Posterior cingulate gyrus (tissue), 11 donors: ENCODE measurements at places on chromosomes 12 and 14.

DNA sequence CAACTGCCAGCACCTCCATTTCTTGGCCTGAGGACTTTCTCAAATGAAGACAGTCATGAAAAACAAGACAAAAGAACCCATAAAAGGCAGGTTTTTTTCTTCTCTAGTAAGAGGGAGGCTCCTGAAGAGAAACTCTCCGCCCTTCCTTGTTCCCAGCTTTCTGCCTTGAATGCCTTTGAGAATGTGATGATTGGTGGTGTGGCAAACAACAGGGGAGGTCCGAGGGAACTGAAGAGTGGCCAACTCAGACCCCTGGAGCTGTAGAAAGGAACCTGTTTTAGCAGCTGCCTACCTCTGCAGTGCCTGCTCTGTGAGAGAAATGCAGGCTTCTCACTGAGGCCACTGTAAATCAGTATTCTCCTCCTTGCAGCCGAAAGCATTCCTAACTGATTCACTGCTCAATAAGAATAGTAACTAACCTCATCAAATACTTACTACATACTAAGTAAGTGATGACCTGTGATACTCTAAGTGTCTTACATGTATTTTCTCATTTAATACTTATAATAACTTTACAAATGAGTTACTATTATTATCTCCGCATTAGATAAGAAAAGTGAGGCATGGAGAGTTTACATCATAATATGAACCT, 16.7 kb upstream of the ERC1 start:
- no peak for DNase-seq

GRCh38 chr12:93201990-93202389, 175.7 kb upstream of the NUDT4 start:
- DNase-seq, result no peak

DNA sequence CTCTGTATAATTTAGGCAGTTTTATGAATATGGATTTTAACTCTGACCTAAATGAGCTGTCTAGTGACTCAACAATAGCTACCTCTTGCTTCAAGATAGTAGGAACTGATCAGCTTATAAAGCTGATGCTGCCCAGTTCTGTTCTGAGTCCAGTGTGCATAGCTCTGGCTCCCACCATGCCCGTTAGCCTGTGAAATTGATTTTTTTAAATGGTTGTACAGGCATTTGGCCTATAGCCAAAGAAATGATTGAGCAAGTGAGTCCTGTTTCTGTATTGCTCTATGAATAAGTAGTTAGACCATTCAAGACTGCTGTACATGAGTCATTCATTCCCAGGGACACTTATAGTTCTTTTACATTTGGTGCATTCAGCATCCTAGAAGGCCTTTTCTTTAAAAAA, 36.4 kb downstream of the SAMD4A start:
- no peak for DNase-seq

GRCh38 chr14:75222208-75222701, 45.8 kb upstream of the TMED10 start:
- DNase-seq, result no peak

DNA sequence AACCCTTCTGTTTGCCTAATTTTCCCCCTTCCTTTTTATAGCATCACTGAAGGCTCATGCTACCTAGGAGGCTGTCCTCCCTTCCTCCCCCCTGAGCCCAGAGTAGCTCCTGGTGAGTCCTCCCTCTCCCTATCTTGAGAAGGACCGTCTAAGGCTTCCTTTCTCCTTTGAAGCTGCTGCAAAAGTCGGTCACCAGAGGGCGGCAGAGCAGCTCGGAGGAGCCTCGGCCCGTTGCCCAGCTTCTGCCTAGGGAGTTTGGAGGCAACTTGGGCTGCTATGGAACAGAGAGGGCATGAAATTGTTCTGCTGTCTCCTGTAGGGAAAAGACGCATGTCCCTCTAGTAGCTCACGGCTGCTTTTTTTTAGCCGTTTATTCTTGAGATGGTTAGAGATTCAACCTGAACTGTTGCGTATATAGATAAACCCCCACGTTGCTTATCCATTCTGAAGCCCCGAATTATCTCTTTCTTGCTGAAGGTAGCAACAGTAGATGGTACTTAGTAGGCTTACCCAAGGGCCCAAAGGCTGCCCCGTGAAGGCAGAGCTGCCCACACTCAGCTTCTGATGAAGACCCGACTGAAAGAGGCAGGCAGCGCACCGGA, 5.7 kb downstream of the WNT5B start:
- peak; percentile 89 for DNase-seq

DNA sequence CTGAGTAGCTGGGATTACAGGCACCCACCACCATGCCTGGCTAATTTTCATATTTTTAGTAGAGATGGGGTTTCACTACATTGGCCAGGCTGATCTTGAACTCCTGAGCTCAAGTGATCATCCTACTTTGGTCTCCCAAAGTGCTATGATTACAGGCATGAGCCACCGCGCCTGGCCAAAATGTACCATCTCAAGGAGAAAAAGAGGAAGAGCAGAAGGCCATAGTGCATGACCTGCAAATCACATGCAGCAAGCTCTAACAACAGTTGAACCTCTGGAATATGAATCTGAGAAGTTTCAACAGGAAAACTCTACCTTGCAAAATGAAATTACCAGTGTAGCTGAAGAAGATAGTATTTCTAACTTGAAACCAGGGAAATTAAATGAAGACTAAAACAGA, 17.1 kb upstream of the SERPINA1 start:
- no peak for DNase-seq

DNA sequence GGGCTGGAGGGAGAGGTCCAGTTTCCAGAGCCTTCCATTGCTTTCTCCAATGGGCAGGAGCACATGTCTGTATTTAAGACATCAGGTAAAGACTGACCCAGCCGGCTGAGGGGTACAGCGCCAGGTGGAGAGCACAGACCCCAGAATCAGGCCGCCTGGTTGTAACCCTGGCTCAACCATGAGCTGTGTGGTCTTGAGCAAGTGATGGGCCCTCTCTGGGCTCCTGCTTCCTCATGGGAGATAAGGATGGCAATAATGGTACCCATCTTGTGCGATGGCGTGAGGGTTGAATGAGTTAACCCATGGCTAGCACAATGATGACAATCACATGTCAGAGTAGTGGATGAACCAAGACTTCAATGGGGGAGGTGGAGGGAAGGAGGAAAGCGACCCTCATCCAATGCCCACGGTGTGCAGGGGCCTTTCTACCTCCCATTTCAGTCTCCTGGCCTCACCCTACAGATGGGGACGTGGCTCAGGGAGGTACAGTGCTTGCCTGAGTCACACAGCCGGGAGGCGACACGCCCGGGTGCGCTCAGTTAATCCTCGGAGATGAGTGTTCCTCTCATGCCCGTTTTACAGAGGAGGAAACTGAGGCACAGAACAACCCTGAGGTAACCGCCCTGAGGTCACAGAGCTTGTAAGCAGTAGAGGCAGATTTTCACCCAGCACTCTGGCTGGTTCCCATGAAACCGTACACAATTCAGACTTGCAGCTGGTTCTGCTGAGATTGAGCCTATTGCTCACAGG, 163.9 kb downstream of the RBM19 start:
- DNase-seq, result no peak

DNA sequence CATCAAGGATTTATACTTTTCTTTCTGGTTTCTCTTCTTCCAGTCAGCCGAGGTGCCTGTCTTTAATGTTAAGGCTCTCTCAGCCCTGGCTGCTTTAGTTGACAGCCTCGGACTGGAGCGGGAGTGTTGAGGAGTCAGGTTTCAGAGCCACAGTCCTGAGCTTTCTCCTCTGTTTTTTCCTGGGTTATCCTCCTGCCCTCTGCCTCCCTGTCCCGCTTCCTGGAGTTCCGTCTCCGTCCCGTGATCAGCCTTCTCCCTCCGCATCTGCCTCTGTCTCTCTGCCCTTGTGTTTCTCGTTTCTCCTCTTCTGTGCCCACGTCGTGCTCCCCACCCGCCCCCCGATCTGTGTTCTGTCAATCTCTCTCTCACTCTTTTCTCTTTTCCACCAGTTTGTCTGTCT, 33.0 kb downstream of the IQSEC3 start:
- no peak for DNase-seq

GRCh38 chr12:118760623-118761022, 220.7 kb upstream of the SRRM4 start:
- no peak for DNase-seq

GRCh38 chr14:91372671-91373495, 44.7 kb downstream of the CCDC88C start:
- DNase-seq, result no peak

DNA sequence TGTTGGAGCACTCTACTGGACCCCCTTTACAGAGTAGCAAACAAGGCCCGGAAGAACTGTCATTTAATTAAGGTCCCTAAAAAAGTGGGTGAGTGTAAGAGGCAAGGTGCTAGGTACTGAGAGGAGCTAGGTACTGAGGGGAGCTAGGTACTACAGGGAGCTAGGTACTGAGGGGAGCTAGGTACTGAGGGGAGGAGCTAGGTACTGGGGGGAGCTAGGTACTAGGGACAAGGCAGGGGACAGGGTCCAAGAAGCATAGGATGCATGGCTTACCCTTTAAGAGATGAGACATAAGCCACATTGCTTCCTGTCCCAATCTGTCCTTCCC, 4.9 kb downstream of the KRT5 start:
- DNase-seq, result no peak

DNA sequence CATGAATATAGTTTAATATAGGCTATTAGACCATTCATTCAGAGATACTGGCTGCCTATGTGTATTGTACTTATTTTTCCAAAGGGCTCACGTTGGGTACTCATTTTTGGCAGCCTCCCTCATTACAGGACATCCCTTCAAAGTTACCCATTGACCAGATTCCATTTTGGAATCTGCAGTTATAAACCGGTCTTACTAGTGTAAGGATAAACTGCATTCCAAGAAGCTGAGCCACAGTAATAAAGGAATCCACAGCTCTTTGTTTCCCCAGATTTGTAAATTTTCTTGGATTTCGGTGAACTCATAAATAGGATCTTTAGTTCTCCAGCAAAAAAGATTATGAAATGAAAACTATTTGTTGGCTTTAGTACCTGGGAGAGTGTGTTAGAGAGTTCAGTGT, 18.9 kb upstream of the CFL2 start:
- no peak for DNase-seq

GRCh38 chr12:48998497-48999353, 450 bp downstream of the DDN start:
- DNase-seq, result no peak

- no peak for DNase-seq
These were observed 262.3 kb upstream of the GRIP1 start for GRCh38 chr12:66941150-66941549.
